ENCODE measurements at places on chromosomes 3 and 15.

- DNase-seq: no peak
Measured at GRCh38 chr15:55681631-55682030, 61.3 kb downstream of the PRTG start.

DNA sequence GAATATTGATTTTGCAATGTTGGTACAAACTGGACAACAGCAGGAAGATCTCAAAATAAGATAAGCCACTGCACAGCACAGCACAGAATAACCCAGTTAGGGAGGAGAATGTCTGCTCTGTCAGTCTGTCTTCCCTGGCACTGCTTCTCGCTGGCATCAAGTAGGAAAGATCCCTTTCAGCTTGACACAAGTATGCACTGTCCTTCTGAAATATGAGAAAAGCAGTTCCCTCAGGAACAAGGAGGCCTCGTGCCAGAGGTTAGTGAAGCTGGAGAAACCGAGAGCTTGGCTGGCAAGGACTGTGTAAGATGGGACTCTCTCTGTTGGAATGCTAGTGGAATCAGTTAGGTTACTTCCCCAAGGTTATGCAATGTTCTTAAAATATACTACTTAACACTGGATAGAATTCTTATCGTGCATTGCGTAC is 59.1 kb downstream of the FMN1 start:
- DNase-seq: no peak

- DNase-seq: no peak
Measured at GRCh38 chr3:74845081-74845480, 230.6 kb upstream of the CNTN3 start.

DNA sequence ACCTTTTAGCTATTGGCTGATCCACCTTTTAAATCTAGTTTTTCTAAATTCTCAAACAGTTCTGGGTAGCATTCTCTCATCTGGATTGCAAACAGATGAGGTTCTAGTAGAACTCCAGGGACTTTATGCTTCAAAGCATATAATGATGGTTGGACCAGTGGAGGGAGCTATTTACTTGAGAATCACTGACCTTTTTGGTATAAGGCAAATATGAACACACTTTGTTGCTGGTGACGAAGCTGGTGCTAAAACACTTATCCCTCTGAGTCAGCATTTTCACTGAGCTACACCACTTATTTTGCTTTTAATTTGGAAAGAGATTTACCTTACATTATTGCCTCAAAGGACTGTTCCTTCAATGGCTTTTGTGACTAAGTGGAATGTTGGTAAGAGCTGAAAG is 58.6 kb upstream of the SLITRK3 start:
- DNase-seq: no peak

DNA sequence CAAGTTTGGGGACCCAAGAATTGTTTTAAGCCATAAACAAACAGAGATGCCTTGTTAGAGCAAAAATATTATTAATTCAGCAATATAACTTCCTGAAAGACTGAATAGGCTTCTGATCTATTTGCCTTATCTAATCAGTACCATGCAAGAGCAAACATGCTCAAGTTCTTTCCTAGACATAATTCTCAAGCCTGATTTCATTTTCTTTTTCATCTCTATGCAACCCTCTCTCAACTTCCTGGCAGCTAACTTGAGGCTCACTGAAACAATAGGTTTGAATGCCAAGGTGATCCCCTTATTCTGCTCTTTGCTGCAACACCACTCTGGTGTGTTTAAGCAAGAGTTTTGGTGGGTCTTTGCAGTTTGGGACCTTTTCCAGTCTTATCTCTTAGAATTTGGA is 230.9 kb upstream of the CD96 start:
- DNase-seq: no peak

DNA sequence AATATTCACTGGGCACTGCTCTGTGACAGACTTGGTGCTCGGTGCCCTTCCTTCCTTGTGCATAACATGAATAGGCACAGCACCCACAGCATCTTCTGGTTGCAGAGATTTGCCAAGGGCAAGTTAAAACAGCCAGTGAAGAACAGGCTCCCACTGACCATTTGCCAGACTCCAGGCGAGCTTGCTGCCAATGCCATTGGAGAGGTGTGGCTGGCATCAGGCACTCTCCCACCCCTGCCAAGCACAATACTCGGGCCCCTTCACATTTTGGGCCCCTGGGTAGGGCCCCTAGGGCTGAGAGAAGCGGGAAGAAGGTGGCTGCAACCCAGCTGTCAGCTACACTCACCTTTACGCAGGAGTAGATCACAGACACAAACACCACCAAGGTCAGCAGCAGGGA is 112.1 kb downstream of the SEC22A start:
- DNase-seq: no peak

DNA sequence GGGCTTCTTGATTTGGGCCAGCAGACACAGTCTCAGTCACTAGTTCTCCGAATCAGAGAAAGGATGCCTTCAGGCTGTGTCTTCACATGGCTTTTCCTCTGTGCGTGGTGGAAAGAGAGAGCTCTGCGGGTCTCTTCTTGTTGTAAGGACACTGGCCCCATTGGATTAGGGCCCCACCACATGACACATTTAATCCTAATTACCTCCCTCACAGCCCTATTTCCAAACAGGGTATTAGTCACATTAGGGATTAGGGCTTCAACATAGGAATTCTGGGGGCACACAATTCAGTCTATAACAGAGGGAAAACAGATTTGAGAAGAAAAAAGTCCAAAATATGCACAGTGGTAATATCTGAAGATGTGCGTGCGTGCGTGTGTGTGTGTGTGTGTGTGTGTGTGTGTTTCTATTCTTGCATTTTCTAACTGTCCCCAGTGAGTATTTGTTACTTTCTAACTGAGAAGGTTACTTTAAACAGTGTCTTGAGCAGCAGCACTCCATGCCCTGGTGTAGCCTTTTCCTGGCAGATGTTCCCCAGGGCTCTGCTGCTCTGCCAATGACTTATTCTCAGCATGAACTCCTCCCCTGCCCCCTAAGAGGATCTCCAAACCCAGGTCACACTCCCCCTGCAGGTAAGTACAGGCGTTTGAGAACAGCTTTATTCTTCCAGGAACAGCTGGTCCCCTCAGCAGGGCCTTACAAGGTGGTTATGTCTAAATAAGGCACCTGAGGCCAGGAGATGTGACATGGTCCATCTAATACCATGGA is 72.9 kb downstream of the RPL39L start:
- no peak for DNase-seq

- DNase-seq: no peak
Measured at GRCh38 chr3:127392156-127392490, 104.3 kb upstream of the PRR20G start.

DNA sequence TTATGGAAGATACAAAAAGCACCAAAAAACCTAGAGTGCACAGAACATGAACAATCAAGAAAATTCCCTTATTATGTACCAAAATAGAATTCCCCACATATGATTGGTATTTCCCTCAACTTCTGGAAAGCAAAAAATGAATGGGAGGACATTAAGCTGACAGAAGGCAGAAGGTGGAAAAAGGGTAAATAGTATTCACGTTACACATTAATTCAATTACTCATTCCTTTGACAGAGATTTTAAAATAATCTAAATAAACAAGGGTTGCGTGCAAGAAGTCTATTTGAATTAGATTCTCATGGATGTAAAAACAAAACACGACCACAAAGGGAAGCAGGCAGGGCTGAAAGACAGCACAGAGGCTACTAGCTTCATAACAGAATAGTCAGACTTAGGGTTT is 260.5 kb upstream of the ZPLD1 start:
- DNase-seq: no peak

DNA sequence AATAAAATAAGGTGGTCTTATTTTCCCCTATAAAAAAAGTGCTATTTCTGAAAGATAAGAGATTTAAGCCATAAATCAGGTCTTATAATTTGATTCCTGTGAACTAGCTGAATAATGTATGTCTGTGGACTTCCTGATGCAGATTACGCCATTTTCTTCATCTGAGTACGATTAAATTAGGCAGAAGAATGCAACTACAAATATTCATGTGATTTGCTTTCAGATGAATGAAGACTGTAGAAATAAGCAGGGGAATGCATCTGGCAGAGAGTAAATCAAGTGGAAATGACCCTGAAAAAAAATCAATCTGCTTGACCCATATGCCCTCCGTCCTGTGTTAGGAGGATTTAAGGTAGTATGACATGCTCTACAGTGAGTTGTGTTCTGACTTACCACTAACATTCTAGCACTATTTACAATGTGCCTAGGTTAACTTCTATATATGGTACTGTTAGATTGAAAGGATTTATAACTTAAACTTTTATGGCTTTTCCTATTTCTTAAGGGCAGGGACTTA is 14.7 kb downstream of the BNIP2 start:
- DNase-seq: no peak

- no peak for DNase-seq
Measured at GRCh38 chr3:119602676-119603075, 5.0 kb downstream of the PLA1A start.

DNA sequence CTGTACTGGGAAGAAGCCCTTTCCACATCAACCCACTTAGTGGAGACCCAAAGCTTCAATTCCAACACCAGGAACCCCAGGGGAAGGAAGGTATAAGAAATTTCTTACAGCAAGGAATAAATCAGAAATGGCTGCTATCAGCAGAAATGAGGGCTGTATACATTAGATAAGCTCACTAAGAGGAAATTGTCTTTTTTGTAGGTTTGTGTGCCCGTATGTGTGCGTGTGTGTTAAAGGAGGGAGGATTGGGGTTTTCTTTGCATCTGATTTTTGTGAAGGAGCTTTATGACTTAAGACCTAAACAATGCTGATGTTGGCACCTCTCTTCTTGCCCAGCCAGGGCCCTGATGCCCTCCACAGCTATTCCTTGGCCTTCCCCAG is 18.6 kb downstream of the ARRDC4 start:
- DNase-seq: no peak

DNA sequence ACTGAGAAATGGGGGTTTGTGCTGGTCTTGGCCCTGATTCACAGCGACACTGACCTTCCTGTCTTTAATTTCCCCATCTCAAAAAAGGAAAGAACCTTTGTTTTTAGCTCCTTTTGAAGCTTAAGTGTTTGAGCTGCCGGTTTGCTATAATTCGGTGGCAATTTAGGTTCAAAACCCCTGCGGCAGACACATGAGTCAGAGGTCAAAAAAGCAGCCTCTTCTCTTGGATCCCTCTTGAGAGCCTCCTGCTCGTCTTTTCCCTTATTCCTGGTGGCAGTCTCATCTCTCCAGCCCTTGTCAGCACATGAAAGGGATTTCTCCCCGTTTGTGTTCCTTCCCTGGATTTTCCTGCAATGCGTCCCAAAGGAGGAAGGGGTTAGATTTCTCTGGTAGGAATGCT is 64.5 kb downstream of the GRIP2 start:
- no peak for DNase-seq

GRCh38 chr3:185928496-185928895 is 9.3 kb downstream of the TRA2B start:
- DNase-seq: no peak

DNA sequence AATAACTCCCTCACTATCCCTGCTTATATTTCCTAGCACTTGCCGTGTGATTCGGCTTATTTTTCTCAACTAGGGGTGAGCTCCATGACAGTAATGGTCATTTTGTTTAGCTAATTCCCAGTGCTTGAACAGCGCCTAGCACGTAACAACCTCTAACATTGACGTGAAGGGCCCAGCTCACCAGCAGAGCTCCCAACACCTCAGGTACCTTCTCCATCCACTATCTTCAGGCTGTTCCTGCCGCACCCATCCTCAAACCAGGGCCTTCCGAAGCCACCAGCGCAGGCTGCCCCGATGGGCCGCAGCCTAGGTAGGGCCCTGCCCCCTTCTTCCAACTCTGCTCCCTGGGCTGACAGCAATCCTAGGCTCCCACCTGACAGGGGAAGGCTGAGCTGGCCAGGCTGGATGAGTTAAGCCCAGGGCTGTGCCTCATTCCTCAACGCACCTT is 751 bp upstream of the RPS17 start:
- DNase-seq: peak; percentile 26

GRCh38 chr3:142318331-142318730 is 92.9 kb upstream of the GK5 start:
- no peak for DNase-seq

DNA sequence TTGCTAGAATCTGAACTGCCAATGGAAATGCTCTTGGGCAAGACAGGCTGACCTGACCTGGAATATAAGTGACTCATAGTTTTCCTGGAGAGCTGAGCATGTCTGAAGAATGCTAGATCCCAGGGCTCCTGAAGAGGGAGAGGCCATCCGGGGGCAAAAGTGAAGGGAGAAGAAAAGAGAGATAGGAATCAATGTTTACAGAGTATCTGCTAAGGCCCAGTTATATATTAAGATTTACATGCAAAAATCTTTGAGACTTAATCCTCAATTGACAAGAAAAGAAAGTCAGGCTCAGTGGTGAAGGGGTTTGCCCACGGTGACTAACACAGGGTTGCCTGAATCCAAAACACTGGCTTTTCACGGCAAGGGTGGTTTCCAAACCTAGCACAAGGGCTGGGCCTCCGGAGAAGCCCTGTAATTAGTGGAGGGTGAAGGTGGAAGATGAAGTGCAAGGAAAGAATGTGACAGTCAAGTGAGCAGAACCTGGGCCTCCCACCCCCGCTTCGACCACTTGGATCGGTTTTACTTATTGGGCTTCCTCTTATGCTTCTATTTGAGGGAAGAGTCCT is 91.7 kb upstream of the FGF12 start:
- DNase-seq: no peak

DNA sequence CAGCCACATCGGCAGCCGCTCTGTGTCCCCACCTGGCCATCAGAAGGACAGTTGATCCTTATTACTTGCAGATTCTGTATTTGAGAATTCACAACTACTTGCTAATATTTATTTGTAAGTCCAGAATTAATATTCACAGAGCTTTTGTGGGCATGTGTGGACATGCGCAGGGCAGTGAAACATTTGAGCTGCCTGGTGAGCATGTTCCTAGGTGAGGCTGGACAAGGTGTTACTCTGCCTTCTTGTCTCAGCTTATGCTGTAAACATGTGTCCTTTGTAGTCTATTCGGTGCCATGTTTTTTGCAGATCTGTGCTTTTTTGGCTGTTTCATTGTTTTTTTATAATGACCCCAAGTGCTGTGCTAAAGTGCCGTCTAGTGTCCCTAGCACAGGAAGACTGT is 15.6 kb downstream of the FAH start:
- no peak for DNase-seq

GRCh38 chr3:142853270-142854168 is 35.4 kb downstream of the PCOLCE2 start:
- DNase-seq: no peak

DNA sequence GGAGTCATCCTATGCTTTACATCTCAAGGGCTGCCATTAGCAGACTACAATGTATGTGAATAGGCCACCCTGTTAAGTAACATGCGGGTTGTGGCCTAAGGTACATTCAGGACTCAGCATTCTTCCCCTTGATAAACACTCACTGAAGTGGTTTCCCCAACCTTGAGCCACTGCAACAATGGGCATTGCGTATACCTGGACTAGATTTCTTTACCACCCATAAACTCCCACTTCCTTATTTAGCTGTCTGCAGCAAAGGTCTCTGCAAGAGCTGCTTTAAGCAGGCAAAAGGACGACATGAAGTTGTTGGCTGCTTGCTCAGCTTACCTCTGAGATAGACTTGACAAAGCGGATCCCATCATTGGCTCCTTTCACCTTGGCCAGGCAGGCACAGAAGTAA is 16.2 kb downstream of the FYCO1 start:
- DNase-seq: no peak
